ENCODE measurements at places on chromosomes 1 and 21.

DNA sequence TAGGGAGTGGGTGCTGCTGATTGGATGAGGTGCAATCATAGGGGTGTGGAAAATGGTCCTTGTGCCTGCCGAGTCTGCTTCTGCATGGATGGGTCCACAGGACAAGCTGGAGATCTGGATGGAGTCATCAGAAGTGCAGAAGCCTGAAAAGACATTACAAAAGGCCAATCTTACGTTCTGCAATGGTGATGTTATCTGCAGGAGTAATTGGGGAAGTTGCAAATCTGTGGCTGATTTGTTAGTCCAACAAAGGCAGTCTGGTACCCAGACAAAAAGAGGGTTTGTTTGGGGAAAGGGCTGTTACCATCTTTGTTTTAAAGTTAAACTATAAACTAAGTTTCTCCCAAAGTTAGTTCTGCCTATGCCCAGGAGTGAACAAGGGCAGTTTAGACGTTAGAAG is 166.5 kb downstream of the PGBD5 start:
- no peak for DNase-seq

GRCh38 chr1:114234408-114235124 is 80.9 kb upstream of the SYT6 start:
- no peak for DNase-seq

DNA sequence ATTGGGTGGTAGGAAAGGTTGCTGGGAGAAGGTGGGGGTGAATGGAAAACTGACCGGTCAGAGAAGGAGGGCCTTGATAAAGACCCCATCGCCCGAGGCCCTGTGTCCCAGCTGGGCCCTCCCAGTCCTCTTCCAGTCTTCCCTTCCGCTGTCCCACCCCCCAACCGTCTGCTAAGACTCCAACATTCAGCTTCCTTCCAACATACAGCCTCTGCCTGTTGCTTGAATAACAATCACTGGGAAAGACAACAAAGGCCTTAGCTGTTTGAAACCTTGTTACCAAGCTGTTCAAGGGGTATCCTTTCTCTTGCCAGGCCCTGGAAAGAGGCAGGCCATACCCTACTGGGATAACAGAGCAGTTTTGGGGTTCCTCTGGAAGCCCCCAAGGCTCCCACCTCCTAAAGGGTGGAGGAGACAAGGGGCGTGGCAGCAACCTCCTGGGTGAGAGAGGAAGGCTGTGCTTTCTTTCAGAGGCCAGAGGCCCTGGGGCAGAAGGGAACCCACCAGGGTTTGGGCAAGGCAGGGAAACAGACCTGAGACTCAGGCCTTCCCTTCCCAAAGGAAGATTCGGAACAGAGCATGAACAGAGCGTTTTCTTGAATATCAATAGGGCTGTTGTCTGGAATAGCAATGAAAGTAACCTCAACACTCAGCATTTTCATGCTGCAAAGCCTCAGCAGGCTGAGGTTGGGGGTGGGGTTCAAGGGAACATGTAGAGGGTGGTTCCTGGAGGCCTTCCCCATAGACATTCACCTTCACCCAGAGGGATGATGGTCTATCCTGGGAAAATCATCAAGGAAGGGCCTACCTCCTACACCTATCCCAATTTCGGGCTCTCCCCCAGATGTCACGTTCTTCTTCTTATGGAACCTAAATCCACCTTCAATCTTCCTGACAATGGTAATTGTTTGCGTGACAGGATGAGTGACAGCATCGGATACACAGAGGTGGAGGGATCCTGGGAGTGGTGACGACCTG is 4.1 kb downstream of the ETNK2 start:
- DNase-seq: no peak

DNA sequence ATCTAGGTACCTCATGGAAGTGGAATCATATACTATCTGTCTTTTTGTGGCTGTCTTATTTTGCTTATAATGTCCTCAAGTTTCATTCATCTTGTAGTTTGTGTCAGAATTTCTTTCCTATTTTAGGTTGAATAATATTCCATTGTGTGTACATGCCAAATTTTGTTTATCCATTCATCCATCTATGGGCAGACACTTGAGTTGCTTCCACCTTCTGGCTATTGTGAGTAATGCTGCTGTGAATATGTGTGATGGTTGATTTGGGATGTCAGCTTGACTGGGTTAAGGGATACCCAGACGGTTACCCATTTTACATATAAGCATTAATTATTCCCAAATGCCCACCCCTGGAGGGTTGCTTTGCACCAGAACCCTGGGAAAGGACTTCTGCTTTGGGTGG is 477.5 kb downstream of the PTPRU start:
- no peak for DNase-seq

DNA sequence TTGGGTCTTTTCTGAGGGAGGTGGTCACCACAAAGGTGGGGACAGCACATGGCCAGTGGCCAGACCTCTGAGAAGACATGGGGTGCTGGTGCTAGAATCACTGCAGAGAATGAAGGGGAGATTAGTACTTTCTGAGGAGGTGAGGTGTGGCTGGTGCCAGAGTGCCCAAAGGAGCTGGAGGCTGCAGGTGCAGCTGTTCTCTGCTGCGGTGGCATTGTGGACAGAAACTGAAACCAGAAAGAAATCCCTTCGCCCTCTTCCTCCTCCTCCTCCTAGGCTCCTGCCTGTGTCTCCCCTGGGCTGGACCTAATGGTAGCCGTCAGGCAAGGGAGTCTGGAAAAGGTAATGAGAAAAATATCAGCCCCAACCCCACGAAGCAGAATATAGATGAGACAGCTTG is 261.7 kb downstream of the TM2D1 start:
- no peak for DNase-seq

GRCh38 chr1:232302376-232303221 is 327.3 kb downstream of the SIPA1L2 start:
- DNase-seq: no peak

DNA sequence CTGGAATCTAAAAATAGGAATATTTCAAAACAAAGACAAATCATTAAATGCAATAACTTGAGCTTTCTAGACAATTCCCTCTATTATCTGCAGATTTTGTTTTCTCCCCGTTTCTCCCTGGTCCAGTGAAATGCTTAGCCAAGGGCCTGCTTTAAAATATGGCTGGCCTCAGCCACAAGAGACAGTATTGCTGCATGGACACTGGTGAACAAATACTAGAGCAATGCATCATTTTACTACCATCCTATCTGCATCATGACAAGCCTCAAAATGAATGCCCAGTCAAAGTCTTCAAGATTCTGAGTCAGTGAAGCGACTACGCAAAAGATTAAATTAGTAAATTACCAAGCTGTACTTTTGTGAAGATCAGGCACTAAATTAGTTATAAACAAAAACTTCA is 80.5 kb downstream of the ENAH start:
- no peak for DNase-seq

GRCh38 chr1:165369255-165369848 is 12.8 kb upstream of the LMX1A start:
- peak; percentile 49 for DNase-seq

DNA sequence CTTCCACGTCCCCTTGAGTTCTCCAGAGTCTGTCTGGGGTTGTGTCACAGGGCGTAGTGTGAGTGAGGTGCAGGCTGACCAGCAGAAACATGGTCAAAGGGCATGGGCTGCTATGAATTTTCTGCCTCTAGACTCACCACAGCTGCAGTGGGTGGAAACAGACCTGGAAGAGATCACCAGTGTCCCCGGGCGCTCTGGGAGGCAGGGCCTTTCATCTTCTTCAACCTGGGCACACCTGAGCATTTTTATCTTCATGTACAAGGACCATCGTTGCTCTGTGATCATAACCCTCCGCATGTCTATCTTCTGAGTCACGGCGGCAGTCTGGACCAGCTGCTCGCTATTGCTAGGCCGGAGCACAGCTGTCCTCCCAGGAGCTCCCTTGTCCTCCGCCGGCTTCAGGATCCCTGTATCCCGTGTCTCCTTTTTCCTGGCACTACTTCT is 29.6 kb downstream of the DEGS1 start:
- no peak for DNase-seq

DNA sequence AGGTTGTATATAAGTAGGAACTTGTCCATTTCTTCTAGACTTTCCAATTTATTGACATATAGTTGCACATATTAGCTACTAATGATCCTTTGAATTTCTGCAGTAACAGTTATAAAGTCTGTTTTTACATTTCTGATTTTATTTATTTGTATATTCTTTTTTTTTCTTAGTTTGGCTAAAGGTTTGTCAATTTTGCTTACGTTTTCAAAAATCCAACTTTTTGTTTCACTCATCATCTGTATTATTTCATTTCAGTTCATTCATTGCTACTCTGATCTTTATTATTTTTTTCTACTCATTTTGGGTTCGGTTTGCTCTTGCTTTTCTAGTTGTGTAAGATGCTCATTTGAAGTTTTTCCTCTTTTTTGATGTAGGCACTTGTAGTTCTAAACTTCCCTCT is 97.9 kb downstream of the RPS6KC1 start:
- DNase-seq: no peak

- DNase-seq: peak; percentile 70
Measured at GRCh38 chr1:110393691-110394492, 3.1 kb upstream of the SLC16A4 start.

GRCh38 chr1:53349369-53349835 is 21.5 kb upstream of the LRP8 start:
- no peak for DNase-seq

GRCh38 chr1:160666079-160666442 is 19.2 kb upstream of the SLAMF1 start:
- DNase-seq: no peak

DNA sequence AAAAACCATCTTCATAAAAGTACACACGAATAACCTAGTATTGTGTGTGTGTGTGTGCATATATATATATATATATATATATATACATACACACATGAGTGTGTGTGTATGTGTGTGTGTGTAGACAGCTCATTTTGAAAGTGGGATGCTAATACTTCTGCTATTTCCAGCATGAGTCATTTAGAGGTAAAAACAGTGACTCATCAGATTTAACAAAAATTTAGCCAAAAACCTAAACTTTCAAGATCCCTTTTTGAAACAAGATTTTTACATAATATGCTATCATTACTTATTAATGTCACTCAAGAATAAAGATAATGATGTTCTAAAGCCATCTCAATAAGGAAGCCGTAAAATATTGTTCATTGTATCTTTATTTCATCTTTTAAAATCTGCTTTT is 35.6 kb upstream of the ADGRL4 start:
- no peak for DNase-seq

- peak; percentile 44 for DNase-seq
Measured at GRCh38 chr1:180167721-180168467, 13.2 kb downstream of the QSOX1 start.

GRCh38 chr1:178344513-178345091 is 152.2 kb downstream of the CLEC20A start:
- DNase-seq: no peak

DNA sequence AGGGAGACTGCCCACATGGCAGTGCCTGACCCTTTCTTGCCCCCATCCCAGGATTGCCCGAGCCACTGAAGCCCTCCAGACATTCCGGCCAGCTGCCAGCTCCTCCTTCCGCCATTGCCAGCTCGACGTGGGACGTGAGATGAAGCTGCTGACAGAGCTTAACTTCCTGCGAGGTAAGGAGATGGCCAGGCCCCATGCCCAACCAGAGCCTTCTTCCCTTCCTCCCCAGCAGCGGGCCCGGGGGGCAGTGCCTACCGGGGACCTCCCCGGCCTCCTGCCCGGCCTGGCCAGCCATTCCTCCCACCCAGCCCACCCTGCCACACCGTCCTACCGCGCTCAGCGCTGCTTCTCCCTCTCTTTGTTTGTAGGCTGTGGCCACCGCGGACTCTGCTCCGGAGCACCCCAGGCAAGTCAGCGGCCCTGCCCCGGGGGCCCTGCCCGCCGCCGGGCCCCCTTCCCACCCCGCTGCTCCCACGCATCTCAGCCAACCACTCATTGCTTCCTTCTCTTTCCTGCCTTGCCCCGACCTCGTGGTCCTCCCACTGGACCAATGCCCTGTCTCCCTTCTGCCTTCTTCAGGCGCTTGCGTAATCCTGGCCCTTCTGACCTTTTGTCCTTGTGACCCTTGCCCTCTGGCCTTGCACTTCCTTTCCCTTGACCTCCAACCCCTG is 4.9 kb downstream of the TRIM46 start:
- DNase-seq: no peak

DNA sequence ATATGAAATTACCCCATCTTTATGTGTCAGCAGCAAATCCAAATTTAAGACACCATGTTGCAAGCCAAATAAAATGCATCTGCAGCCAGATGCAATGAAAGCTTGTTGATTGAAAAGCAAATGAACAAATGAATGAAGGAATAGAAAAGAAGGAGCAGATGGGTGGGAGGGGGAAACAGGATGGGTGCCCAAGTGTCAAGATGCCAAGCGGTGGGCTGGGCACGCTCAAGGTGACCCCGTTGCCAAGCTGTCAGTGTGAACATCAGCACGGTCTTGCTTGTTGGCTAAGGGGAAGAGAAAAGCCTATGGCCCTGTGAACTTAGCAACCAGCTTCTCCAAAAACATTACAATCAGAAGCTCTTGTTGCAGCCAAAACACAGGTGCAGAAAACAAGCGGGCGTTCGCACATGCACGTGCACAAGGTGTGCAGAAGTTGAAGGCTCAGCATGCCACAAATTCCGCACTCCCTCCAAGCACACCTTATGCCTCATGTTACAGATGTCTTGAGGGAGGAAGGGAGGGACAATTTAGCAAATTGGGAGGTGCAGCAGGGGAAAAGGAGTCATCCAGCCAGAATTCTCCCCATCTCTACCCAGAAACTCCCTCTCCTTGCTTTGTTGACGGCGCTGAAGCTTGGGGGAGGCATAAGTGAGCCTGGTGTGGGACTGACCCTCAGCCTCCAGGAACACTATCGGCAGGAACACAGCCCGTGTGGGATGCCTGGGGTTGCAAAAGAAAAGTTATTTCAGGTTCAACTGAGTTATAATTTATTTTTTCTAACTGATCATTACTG is 62.4 kb downstream of the HIVEP3 start:
- no peak for DNase-seq

Data from MG63 (cell line).